Stimulated activated CD4-positive, alpha-beta T cell treated with anti-CD3 and anti-CD28 coated beads, Interleukin-4, amount 100 ng/mL, for 24 hours (primary cell): ENCODE measurements at places on chromosomes 6 and 20.

- DNase-seq: no peak
Observed at GRCh38 chr6:127366282-127367022, 23.0 kb upstream of the ECHDC1 start.

GRCh38 chr20:56360908-56361205, 2.1 kb downstream of the FAM210B start:
- no peak for DNase-seq

DNA sequence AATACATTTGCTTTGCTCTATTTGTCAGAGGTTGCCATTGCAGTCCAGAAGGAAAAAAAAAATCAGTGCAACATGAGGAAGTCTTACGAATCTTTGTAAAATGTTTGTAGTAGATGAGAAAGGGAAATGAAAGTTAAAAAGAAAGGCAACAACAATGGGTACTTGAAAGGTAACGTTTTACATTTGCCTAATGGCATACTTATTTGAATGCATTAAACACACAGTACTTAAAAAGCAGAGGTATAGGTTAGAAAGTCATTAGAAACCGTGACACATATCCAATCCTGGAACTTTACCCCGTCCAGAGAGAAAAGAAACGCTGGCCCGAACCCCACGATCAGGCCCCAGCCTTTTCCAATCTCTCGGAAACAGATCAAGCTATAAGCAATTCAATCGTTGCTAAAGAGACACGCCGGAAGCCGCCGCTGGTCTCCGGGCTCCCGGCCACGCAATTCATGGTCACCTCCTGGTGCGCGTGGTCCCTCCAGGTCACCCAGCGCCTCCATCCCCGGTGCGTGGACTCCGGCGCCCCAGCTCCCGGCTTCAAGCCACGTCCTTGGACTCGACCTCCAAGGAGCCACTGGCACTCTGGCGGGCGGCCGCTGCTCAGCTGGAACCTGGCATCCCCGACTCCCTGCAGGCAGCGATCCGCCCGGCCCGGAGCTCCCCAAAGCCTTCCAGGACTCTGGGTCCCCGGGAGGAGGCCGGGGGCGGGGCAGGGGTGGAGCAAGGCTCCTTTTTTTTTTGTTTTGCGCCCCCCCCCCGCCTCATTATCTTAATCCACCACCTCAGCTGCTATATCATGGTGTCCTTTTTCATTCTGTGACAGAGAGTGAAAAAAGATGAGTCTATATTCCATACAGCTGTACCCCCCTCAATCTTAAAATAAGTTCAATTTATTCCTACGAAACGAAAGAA, at the start of gene SLC18B1:
TSS of gene SLC18B1 (minus strand) at position 687 of the 918 bp plus-strand sequence. CDS start at position 506, 181 bp downstream.
- DNase-seq: peak; percentile 63

- no peak for DNase-seq
Observed at GRCh38 chr20:41245086-41245707, 72.3 kb downstream of the ZHX3 start.

- DNase-seq: no peak
Observed at GRCh38 chr6:36127462-36128016, 2.8 kb upstream of the MAPK13 start.

DNA sequence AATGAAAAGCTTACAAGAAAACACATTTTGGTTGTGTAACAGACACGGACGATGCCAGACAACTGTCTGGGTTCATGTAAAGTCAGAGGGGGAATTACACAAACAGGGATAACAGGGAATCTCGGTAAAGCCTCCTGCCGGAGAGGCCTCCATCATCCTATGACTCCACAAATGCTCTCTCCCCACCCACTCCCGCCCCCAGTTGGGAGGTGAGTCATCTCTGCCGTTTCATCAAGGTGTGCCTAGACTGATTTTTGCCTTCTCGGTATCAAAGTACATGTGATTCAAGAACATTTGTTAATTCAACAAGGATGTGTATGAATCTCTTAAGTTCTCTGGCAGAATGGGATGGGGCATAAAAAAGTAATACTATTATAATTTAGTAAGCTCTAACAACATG, 304.9 kb upstream of the PRDM1 start:
- peak; percentile 67 for DNase-seq
